Gastrocnemius medialis (tissue), 4 donors: ENCODE measurements at places on chromosomes 2 and 18. TPM values are rescaled to one million over a fixed set of nuclear protein-coding genes. Genes with fewer than 3 reads are reported as not detected.

DNA sequence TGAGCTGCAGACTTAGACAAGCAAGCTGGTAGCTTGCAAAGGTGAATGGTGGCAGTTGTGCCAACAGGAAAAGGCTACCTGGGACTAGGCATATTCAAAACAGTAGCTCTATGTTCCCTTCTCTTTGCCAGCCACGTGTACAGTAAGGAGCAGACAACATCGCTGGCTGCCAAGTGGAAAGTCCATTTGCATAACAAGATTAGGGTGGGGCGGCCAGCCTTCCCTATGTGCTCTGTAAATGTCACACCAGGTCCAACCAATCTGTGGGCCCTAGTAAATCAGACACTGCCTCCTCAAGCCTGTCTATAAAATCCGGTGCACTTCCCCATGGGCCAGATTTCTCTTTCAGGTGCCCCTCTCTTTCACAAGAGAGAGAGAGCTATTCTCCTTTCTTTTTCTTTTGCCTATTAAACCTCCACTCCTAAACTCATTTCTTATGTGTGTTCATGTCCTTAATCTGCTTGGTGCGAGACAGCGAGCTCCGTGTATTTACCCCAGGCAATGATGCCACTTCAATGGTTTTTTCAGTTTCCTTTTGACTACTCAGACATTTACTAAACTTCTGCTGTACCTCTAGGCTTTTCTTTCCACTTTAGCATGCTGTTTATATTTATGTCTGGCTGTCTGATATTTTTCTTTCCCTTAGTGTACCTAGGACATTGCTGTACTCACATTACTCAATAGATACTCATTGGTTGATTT is 297.4 kb upstream of the GCFC2 start:
- no peak overlapping the region for H3K4me3 ChIP-seq
- no peak for DNase-seq
- H3K4me1 ChIP-seq: no peaks in the 10 kb centered on the region
- no peaks in the 10 kb centered on the region for H3K36me3 ChIP-seq
- H3K27ac ChIP-seq: no peak overlapping the region

- no peaks in the 10 kb centered on the region for H3K27me3 ChIP-seq
- no peak overlapping the region for H3K4me3 ChIP-seq
- no peak for DNase-seq
- H3K4me1 ChIP-seq: no peaks in the 10 kb centered on the region
- H3K36me3 ChIP-seq: peaks cover 22% of the 10 kb centered on the region
- no peak overlapping the region for H3K27ac ChIP-seq
These were observed 184.2 kb downstream of the PHLPP1 start for GRCh38 chr18:62899534-62899933.

GRCh38 chr2:191678437-191679100 is 633 bp downstream of the NABP1 start:
- H3K36me3 ChIP-seq: peaks cover 16% of the 10 kb centered on the region
- H3K27ac ChIP-seq: peak overlapping the region; percentile 89

DNA sequence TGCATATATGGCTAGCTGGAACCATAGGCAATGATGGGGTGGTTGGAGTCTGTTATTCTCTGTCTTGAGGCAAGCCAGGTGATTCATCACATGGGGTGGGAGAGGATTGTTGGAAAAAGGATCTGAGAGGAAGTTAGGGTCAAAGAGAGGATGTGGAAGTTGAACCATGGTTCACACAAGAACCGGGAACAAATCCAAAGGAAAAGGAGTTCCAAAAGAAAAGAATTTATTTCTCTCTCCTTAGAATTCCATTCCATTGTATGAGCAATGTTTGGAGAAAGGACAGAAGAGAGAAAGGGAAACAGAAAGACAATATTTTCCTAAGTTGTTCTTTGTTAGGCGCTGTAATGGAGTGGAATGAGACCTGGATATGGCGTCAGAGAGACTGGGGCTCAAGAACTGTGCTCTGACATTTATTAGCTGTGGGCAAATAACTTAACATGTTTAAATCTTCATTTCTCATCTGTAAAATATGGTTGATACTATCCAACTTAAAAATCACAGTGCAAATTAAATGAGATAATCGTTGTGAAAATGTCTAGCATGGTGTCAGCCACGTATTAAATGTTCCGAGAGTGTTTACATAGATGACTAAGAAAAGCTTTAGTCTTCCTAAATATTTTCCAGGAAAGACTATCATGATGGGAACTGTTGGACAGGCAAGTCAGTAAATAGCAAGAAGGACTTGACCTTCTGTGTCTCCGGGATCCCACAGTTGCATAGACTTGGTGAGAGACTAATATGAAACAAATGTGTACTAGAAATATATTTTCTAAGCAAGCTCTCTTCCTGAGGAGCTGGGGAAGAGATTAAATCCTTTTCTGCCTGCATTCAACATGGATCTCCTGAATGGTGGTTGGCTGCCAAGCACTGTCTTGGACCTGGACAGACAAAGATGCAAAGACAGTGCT is 71.4 kb downstream of the TRIB2 start:
- H3K4me1 ChIP-seq: no peaks in the 10 kb centered on the region
- no peaks in the 10 kb centered on the region for H3K27me3 ChIP-seq
- H3K4me3 ChIP-seq: no peak overlapping the region
- H3K27ac ChIP-seq: peak overlapping the region; percentile 69

- no peaks in the 10 kb centered on the region for H3K36me3 ChIP-seq
- no peaks in the 10 kb centered on the region for H3K4me1 ChIP-seq
- H3K27me3 ChIP-seq: no peaks in the 10 kb centered on the region
- no peak overlapping the region for H3K27ac ChIP-seq
- DNase-seq: no peak
These were observed 150.2 kb downstream of the ST6GAL2 start for GRCh38 chr2:106735807-106736206.

DNA sequence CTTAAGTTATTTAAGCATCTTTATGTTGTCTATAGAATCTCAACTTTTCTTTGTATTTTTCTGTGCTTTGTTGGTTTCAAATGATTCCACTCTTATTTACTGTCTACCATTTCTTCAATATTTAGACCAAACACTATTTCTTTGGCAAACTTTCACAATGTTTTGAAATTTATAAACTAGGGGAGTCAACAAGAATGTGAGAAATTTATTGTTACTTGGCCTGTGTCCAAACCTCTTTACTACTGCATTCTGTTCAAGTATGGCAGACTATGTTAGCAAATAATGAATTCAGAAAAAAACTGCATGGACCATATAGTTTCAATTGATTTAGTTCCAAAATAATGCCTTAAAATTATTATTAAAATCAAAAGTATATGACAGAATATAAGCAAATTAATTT is 470.2 kb downstream of the FBXO15 start:
- H3K27me3 ChIP-seq: no peaks in the 10 kb centered on the region
- no peaks in the 10 kb centered on the region for H3K36me3 ChIP-seq
- H3K27ac ChIP-seq: no peak overlapping the region
- H3K4me3 ChIP-seq: no peak overlapping the region
- no peaks in the 10 kb centered on the region for H3K4me1 ChIP-seq
- no peak for DNase-seq

DNA sequence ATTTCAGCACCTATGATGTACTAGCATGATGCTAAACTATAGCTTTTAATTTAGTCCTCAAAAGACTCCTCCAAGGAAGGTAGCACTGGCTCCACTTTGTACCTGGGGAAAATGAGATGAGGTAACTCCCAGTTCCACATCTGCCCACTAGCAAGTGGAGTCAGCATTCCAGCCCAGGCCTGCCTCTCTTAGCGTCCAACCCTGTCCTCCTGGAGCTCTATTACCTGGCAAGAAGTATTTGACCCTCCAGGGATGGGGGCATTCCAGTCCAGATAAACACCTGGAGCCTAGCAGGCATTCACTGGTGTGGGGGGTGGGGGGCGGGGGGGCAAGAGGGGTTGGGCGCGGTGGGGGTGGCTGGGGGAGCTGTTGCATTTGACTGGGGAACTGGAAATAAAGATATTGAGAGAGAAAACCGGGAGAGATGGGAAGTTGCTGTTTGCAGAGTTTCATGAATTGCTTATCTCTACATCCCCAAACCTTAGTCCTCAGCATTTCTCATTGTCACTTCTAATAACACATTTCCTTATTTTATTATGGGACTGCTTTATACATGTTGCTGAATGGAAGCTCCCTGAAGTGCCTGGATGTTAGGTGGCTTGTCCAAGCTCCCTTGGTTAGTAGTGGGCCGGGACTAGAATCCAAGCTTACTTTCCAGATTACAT is 22.0 kb upstream of the FZD5 start:
- no peak for DNase-seq
- H3K27me3 ChIP-seq: no peaks in the 10 kb centered on the region
- H3K4me3 ChIP-seq: no peak overlapping the region
- no peaks in the 10 kb centered on the region for H3K36me3 ChIP-seq

DNA sequence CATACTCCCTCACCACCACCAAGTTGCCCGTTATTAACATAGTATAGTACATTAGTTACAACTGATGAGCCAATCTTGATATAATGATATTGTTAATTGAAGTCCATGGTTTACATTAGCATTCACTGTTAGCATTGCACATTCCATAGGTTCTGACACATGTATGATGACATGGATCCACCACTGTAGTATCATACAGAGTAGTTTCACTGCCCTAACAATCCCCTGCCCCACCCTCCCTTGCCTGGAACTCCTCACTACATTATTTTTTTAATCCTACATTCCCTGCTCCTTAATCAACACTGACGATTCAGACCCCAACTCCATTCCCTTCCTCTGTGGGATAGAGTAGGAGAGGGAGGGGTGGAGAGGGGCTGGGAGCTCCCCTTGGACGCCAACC is 20.2 kb upstream of the ST3GAL5 start:
- H3K36me3 ChIP-seq: no peaks in the 10 kb centered on the region
- no peak for DNase-seq
- H3K4me3 ChIP-seq: no peak overlapping the region
- no peak overlapping the region for H3K27ac ChIP-seq
- peaks cover 4% of the 10 kb centered on the region for H3K4me1 ChIP-seq
- H3K27me3 ChIP-seq: no peaks in the 10 kb centered on the region

DNA sequence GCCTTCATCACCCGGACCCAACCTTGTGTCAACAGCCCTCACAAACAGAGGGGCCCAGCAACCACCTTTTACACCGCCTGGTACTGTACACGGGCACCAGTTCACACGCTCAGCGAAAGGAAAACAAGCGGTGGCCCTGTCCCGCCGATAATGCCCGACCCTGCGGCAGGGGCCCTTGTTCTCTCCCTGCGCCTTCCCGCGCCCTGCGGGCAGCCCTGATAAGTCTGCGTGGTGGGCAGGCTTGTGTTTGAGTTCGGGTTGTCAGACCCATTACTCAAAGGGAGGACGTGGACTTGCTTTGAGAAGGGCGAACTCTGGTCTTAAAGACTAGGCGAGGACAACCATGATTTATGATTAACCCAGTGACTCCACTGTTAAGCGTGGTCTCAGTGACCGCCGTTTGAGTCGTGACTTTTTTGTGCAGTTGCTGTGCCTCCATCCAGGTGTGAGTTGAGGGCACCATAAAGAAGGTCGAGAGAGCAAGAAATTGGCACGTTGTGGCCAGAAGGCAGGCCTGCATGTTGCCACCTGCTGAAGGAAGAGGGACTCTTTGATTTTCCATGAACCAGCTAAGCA is 167.4 kb upstream of the GATA6 start:
- no peaks in the 10 kb centered on the region for H3K27me3 ChIP-seq
- DNase-seq: no peak
- H3K4me3 ChIP-seq: no peak overlapping the region
- no peaks in the 10 kb centered on the region for H3K4me1 ChIP-seq
- no peak overlapping the region for H3K27ac ChIP-seq
- H3K36me3 ChIP-seq: no peaks in the 10 kb centered on the region

DNA sequence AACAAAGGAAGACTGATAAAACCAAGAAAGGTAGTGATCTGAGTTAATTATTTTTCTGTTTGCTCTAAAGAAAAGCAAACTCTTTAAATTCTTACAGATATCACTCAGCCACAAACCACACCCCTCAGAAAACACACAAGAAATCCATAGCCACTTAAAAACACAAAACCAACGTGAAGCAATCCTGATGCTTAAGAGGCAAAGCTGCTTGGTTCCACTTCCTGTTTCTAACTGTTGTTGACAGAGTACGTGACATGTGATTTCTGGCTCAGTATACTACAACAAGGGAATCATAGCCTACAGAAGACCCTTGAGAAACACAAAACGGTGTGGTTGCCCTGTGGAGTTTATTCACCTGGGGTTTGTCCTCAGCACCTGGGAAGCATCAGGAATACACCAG is 240.9 kb upstream of the APCDD1 start:
- H3K4me3 ChIP-seq: no peak overlapping the region
- DNase-seq: no peak
- no peak overlapping the region for H3K27ac ChIP-seq
- H3K4me1 ChIP-seq: no peaks in the 10 kb centered on the region

- no peaks in the 10 kb centered on the region for H3K27me3 ChIP-seq
- no peaks in the 10 kb centered on the region for H3K4me1 ChIP-seq
- H3K36me3 ChIP-seq: no peaks in the 10 kb centered on the region
- H3K27ac ChIP-seq: no peak overlapping the region
These were observed 6.9 kb upstream of the SLC11A1 start for GRCh38 chr2:218375212-218375611.

- no peak for DNase-seq
- H3K4me3 ChIP-seq: no peak overlapping the region
- no peaks in the 10 kb centered on the region for H3K36me3 ChIP-seq
- H3K27ac ChIP-seq: no peak overlapping the region
These were observed 109.6 kb upstream of the ODC1 start for GRCh38 chr2:10557506-10558265.

- no peaks in the 10 kb centered on the region for H3K36me3 ChIP-seq
- no peaks in the 10 kb centered on the region for H3K4me1 ChIP-seq
- H3K27me3 ChIP-seq: no peaks in the 10 kb centered on the region
- DNase-seq: no peak
- no peak overlapping the region for H3K4me3 ChIP-seq
These were observed 247.3 kb upstream of the GYPC start for GRCh38 chr2:126408671-126409070.

GRCh38 chr2:134324947-134325346 is 71.1 kb downstream of the MGAT5 start:
- no peak overlapping the region for H3K4me3 ChIP-seq
- H3K4me1 ChIP-seq: peaks cover 8% of the 10 kb centered on the region
- H3K27ac ChIP-seq: no peak overlapping the region
- no peak for DNase-seq
- no peaks in the 10 kb centered on the region for H3K36me3 ChIP-seq

- no peak overlapping the region for H3K4me3 ChIP-seq
- no peaks in the 10 kb centered on the region for H3K4me1 ChIP-seq
- H3K27me3 ChIP-seq: no peaks in the 10 kb centered on the region
- H3K27ac ChIP-seq: no peak overlapping the region
- DNase-seq: no peak
These were observed 240.5 kb downstream of the BCL2 start for GRCh38 chr18:63079114-63079513.

GRCh38 chr2:71129114-71129901 is 721 bp downstream of the MCEE start:
- no peaks in the 10 kb centered on the region for H3K27me3 ChIP-seq
- DNase-seq: no peak
- peak overlapping the region; percentile 95 for H3K27ac ChIP-seq
- H3K4me1 ChIP-seq: peaks cover 39% of the 10 kb centered on the region
- no peaks in the 10 kb centered on the region for H3K36me3 ChIP-seq

Gene AQP4
- 9.9 TPM for total RNA-seq

Gene THSD7B
- total RNA-seq: not detected

Gene PPP4R3B
- 20.6 TPM for total RNA-seq

Gene DSG2
- 1.7 TPM for total RNA-seq

Gene SLC9A2
- 5.0 TPM for total RNA-seq

Gene COLEC12
- total RNA-seq: 6.1 TPM

Gene POTEI
- total RNA-seq: not detected

Gene NAGK
- total RNA-seq: 41.3 TPM

Gene MC5R
- not detected for total RNA-seq

Gene RFTN2
- 1.1 TPM for total RNA-seq

Gene SERPINB3
- not detected for total RNA-seq

Gene GPR148
- not detected for total RNA-seq
